ENCODE measurements at places on chromosomes 1 and 21.

GRCh38 chr21:35984654-35985361 lies 75.5 kb downstream of the SETD4 start:
- DNase-seq: no peak

DNA sequence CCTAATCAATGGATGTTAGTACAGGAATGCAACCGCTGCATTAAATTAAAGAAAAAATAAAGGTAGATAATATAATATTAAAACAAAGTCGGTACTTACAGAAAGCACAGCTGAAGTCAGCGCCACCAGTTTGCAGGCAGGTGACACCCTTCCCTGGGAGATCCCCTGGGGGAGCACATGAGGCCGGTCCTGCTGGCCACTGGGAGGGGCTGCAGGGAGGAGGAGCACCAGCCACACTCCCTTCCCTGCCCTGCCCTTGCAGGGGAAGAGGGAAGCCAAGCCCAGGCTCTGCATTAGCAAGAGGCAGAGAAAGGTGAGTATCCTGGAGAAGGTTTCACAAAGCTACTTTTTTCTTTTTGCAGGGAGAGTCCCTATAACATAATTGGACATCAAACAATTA lies 507.0 kb downstream of the AJAP1 start:
- no peak for DNase-seq

GRCh38 chr1:216387782-216388181 lies 35.5 kb downstream of the USH2A start:
- DNase-seq: no peak

DNA sequence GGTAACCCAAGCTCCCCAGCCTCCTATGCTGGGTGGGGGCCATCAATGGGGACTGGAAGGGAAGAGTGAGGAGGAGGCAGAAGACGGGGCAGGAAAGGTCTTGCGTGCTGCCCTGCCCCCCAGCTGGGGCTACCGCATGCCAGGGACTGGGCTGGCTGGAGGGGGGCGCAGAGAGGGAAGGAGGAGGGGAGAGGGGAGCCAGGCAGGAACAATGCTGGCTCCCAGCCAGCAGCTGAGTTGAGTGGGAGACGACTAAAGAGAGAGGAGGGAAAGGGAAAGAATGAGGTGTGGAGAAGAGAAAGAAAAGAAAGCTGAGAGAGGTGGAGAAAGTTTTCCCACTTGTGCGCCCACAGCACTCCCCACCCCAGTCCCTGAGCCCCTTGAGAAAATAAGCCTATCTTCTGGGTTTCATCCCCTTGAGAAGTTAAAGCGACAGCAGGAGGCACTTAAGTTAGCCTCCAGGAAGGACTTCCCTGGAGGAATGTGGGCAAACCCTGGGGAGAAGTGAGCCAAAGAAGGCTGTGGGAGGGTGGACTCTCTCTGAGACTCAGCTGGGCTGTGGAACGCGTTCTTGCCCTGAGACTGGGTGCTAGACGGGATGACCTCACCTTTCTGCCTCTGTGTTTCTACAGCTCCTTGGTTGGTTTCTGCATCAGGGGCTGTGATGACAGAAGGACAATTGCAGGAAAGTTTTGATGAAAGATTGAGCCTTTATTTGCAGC lies 12.9 kb upstream of the NES start:
- DNase-seq: no peak

- DNase-seq: no peak
These were observed 28.0 kb downstream of the RASAL2 start for GRCh38 chr1:178121883-178122282.

GRCh38 chr21:41610042-41610839 lies 102.3 kb upstream of the TMPRSS2 start:
- no peak for DNase-seq

DNA sequence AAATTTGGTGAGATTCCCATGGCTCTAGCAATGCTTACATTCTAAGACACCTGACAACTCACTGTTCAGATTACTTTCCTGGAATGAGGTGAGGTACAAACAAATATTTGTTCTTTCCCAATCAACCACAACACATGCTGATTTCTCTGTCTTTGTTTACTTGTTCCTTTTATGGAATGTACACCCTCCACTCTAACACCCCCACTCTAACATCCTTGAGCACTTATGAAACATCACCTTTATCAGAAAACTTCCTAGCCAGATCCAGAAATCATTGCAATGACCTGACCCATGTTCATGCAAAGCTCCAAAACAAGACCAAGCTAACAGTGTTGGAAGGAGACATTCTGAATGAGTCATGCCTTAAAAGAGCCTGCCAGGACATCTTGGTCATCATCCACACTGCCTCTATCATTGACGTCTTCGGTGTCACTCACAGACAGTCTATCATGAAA lies 35.5 kb downstream of the HSD3B1 start:
- no peak for DNase-seq

GRCh38 chr1:154902938-154903566 lies 33.0 kb upstream of the KCNN3 start:
- DNase-seq: no peak

- no peak for DNase-seq
These were observed 171.5 kb upstream of the IRF2BP2 start for GRCh38 chr1:234781241-234782065.

- DNase-seq: peak; percentile 97
These were observed at the start of gene RIMKLA for GRCh38 chr1:42380586-42381279. RIMKLA (plus strand) TSS chr1:42380792; CDS start chr1:42380935, 143 bp downstream.

- no peak for DNase-seq
These were observed 52.6 kb downstream of the BRINP2 start for GRCh38 chr1:177223359-177223758.

DNA sequence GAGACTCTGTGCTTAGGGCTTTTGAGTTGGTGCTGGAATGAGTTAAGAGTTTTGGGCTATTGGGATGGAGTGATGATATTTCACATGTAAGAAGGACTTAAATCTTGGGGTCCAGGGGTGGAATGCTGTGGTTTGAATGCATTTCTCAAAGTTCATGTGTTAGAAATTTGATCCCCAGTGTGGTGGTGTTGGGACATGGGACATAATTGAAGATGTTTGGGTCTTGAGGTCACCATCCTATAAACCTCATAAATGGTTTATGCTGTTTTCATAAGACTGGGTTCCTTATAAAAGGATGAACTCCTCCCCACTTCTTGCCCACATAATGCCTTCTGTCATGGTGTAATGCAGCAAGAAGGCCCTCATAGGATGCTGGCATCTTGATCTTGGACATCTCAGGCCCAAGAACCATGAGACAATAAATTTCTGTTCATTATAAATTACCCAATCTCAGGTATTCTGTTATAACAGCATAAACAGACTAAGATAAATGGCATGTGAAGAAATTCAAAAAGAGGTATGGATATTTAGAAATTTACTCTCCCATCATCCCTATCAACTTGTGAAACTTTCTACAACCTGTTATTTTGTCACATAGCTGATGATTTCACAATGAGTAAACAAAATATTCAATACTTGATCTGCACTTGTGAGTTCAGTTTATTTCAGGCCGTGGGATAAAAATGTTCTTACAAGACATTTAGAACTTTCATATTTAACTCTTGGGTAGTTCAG lies 48.0 kb upstream of the NEK7 start:
- no peak for DNase-seq

DNA sequence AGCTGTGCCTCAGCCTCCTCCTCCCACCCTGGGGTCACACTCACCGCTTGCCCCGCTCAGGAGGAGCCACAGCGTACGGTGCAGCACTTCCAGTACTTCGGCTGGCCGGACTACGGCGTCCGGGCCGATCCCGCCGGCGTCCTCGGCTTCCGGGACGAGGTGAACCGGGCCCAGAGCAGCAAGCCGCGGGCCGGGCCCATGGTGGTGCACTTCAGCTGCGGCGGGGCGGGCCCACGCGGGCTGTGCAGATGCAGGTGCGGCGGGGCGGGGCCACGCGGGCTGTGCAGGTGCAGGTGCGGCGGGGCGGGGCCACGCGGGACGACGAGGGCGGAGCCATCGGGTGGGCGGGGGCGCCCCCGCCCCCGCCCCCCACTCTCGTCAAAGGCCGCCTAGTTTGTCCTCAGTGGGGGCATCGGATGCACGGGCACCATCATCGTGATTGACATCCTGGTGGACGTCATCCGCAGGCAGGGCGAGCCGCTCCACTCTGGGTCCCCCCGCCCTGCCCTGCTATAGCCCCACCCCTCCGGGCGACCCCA lies 5.5 kb downstream of the RNF223 start:
- DNase-seq: no peak

All from D341Med (cell line).